ENCODE measurements at places on chromosomes 12 and 14.
A peak's percentile ranks its signal among the peaks of the same experiment; 100 is the strongest.

DNA sequence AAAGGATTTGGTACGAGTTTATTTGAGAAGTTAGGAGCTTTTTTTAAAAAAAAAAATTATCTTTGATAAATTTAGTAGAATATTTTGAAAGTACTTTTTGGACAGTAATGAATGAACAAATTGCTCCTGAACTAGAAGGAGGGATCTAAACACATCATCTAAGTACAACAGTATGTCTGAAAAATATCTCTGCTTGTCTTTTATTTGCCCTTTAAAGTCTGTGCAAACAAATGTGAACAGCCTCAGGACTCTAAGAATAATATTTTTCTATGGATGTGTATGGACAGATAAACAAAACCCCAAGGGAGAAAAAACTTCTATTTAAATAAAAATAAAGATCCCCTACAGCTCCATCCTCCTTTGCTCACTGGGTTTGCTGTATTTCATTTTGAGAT, 19.5 kb downstream of the FBXL14 start:
- DNase-seq, result no peak

DNA sequence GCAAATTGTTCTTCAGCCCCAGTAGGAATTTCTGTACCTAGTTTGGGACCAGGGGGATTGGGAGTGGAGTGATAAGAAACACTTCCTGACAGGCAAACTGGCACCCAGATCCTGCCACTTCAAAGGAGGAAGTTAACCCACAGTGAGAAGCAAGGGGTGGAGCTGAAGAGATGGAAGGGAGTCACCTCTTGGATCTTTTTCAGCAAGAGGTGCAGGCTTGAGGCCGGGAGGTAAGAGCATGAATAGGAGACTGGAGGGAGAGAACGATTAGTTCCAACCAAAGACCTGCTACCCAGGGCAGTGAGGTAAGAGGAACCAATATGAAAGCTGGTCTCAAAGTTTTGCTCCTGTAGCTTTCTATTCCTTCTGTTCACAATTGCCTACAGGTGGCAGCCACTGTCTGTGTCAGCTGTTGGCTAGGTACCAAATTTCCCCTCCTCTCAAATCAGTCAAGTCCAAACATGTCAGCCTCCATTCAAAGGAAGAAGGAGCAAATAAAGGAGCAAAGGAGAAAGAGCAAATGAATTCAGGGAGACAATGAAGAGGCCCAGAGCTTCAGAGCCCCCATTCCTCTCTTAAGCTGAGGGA, 14.9 kb upstream of the TAC3 start:
- peak; percentile 32 for DNase-seq

- DNase-seq, result no peak
These were observed 2.0 kb upstream of the CACNA2D4 start for GRCh38 chr12:1920436-1920835.

GRCh38 chr14:101232340-101233020, 328.8 kb upstream of the DIO3 start:
- no peak for DNase-seq

GRCh38 chr12:56488041-56488955, at the start of gene GLS2:
TSS of gene GLS2 (minus strand) at chr12:56488161. CDS start at chr12:56488118, 43 bp downstream.
- DNase-seq, result no peak
